Vagina (tissue), 2 donors: ENCODE measurements at places on chromosomes 11 and 22. TPM values are rescaled to one million over a fixed set of nuclear protein-coding genes. Genes with fewer than 3 reads are reported as not detected.

Gene FAM111B
- total RNA-seq: 1.2 TPM

GRCh38 chr22:28232204-28232603 lies 313.1 kb upstream of the PITPNB start:
- no peak for DNase-seq
- H3K27ac ChIP-seq: no peak overlapping the region
- H3K4me1 ChIP-seq: no peaks in the 10 kb centered on the region
- H3K36me3 ChIP-seq: no peaks in the 10 kb centered on the region
- no peak overlapping the region for H3K4me3 ChIP-seq

DNA sequence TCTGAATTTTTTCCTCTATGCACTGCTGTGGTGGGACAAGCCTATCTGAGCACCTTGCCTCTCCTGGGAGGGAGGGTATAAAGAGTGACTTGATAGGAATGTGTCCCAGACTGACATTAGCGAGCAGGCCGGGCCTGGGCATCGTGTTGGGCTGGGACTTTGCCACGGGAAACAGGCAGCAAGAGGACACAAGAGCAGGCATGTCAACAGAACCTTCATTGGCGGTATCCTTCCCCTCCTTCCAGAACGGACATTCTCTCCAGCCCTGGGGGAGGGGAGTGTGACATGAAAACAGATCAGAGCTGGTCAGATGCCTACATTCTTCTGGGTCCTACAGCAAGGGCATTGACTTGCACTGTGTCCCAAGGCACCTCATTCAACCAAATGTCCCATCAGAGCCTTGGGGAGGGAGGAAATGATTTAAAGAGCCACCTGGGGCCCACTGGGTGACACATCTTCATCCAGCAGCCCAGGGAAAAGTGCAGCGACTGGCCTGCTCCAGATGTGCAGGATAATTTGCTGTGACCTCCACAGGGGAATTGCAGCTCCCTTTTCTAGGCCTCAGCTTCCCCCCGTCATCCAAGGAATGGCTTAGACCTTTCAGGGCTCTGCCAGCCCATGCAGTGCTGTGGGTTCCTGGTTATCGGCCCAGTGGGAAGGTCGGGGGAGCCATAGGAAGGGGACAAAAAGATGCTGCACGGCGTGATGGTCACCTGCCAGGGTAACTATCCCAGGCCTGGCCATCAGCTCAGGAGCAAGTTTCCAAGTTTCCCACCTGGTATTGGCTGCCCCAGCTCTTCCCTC lies 21.8 kb upstream of the UVRAG start:
- H3K4me1 ChIP-seq: no peaks in the 10 kb centered on the region
- no peak for DNase-seq
- H3K36me3 ChIP-seq: no peaks in the 10 kb centered on the region
- no peaks in the 10 kb centered on the region for H3K27me3 ChIP-seq
- no peak overlapping the region for H3K4me3 ChIP-seq

Gene DNAJB7
- total RNA-seq: not detected

DNA sequence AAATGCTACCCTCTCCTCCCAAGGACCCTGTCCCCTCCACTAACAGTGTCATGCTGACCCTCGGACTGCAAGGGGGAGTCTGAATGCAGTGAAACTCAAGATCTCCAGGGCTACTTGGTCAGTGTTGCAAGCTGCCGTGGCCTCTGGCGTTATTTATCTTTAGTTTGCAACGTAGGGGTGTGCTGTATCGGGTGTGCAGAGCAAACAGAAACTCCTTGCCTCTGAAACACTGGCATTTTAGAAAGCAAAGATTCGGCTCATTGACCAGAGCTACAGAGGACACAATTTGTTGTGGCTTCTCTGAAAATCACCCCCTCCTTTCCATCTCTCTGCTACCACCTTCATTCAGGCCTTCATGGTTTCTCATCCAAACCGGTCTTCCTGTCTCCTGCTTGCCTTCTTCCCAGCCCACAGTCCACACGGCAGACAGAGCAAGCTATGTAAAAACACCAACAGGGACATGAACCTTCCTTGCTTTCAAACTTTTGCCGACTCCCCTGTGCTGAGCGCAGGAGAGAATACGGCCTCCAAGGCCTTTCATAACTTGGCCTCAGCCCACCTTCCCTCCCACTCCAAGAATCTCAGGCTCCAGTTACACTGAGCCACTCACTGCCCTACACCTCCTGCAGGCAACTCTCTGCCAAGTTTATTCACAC lies 14.9 kb downstream of the FZD4 start:
- H3K27me3 ChIP-seq: no peaks in the 10 kb centered on the region
- peaks cover 44% of the 10 kb centered on the region for H3K4me1 ChIP-seq
- DNase-seq: no peak
- peak overlapping the region; percentile 81 for H3K27ac ChIP-seq
- peak overlapping the region; percentile 25 for H3K4me3 ChIP-seq
- no peaks in the 10 kb centered on the region for H3K36me3 ChIP-seq
